ENCODE measurements at places on chromosomes 1 and 21.

DNA sequence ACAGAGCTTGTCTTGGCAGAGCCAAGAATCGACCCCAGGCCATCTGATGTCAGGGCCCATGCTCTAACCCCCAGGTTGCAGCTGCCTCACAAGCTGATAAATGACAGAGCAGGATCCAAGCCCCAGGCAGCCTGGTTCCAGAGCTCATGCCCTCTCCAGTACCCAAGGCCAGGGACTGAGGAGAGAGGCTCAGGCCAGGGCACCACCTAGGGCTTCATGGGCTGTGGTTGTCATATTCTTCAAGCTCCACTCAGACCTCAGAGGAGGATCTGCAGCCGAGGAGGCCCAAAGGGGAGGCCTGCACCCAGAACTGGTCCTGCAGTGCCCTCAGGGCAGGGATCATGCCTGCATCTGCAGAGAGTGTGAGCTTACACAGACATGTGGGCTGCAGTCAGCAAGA is 301.1 kb downstream of the MATN1 start:
- no peak for DNase-seq

GRCh38 chr21:38679534-38679933 is 126.2 kb upstream of the ETS2 start:
- DNase-seq, result no peak

DNA sequence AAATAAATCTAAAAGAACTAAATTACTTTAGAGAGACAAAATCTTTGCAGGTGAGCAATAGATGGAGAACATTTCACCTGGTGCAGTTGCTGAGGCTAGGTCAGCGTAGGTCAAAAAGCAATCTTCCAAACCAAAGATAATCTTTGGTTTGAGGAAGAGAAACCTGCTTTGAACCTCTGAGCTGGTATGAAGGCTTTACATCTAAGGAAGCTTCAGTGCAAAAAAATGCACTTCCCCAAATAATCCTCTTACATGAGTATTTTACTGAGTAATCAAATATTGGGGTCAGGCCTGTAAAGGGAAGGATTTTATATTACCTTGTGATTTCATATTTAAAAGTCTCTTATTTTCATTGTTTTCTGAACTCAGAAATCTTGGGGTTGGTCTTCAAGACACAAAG is 223.6 kb downstream of the SRGAP2C start:
- no peak for DNase-seq

DNA sequence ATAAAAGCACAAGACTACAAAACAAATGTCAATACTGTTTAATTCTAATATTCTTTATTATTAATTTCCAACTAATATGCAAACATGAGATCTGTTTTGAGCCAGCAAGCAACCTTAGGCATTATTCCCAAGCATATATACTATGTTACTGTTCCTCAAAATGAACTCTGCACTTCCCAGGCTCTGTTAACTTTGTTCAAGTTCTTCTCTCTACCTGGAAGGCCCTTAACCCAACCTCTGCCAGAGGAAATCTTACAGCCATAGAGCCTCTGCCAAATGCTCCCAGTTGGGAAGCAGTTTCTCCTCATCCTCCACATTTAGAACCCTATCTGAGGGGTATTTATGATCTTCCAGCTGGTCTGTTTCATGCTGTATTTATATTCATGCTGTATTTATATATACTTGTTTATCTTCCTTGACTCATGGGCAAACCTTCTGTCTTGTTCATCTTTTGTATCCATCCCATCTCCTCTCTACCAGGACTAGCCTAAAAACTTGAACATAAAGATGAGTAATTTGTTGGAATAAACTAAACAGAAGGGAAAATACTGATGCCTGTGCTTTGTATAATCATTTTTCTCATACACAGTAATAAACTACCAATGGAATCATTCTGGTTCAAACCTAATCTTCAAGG is 5.3 kb downstream of the IVNS1ABP start:
- DNase-seq, result no peak

GRCh38 chr1:185654199-185654951 is 79.8 kb upstream of the HMCN1 start:
- DNase-seq, result no peak

GRCh38 chr1:202834771-202835547 is 24.2 kb downstream of the PCAT6 start:
- no peak for DNase-seq

DNA sequence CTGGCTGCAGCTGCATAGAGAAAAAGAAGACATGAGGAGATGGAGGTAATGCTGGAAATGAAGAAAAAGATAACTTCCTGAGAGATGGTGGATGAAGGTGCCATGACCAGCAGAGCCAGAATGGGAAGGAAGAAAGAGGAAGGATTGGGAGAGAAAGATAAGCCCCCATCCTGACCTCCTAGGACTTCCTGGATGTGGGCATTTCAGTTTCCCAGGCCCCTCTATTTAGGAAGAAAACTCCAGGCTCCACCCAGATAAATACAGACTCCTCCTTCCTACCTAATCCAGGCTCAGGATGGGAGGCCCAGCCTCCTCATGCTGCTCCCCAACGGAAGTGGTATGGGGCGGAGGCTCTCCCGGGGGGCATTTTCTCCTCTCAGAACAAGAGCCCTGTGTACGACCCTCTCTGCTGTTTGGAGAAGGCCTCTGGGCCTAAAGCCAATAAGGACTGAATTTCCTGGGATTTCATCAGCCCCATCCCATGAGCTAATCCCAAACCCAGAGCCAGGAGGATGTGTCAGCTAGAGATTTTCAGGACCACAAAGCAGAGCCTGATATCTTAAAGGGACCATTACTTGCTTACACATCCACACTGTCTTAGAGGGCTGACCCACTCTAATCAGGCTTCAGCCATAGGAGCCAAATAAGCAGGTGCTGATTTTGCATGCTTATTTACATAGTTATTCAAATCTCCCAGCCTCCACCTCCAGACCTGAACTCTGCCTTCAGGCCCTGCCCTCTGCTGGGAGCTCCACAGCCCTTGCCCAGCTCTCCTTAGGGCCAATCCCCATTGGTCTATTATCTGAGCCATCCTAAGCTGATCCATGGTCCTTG is 5.1 kb upstream of the ARHGEF2 start:
- no peak for DNase-seq

- no peak for DNase-seq
Observed at GRCh38 chr1:41343790-41344699, 17.2 kb upstream of the FOXO6 start.

Data from T-helper 17 cell (primary cell).